ENCODE measurements at places on chromosomes 5 and 9. TPM values are rescaled to one million over a fixed set of nuclear protein-coding genes. Genes with fewer than 3 reads are reported as not detected.

Gene PDE8B
- not detected for total RNA-seq

Gene IFNA21
- not detected for total RNA-seq

Gene PPP2CA
- 62.4 TPM for total RNA-seq

Gene PHF24
- 0.30 TPM for total RNA-seq

Gene SLC22A4
- 4.8 TPM for total RNA-seq

Gene RGMB
- 83.9 TPM for total RNA-seq

Gene RLN1
- not detected for total RNA-seq

Gene C9
- 0.46 TPM for total RNA-seq

Gene HTR4
- not detected for total RNA-seq

Gene RAB3C
- total RNA-seq, result not detected

Gene PCA3
- not detected for total RNA-seq

Gene AHRR
- 10.7 TPM for total RNA-seq

Gene RALGPS1
- 1.5 TPM for total RNA-seq

Gene LCN10
- not detected for total RNA-seq

Gene SIGMAR1
- 84.9 TPM for total RNA-seq

Gene PCDHB12
- 0.30 TPM for total RNA-seq

Gene FNBP1
- 41.1 TPM for total RNA-seq

Gene PDE6A
- total RNA-seq, result not detected

Gene PCDHA5
- under 0.01 TPM for total RNA-seq

Gene ANAPC2
- total RNA-seq, result 25.5 TPM

Gene CCL28
- 1.5 TPM for total RNA-seq

Gene RORB
- under 0.01 TPM for total RNA-seq

Gene FSTL4
- total RNA-seq, result not detected

Gene NTNG2
- 4.2 TPM for total RNA-seq

Gene WDR5
- total RNA-seq, result 14.0 TPM

Gene GLRA1
- total RNA-seq, result not detected

Gene CTXN3
- total RNA-seq, result not detected

Gene SMIM33
- not detected for total RNA-seq

Gene DDX4
- total RNA-seq, result not detected

Gene GRM6
- not detected for total RNA-seq

Gene RELL2
- total RNA-seq, result 3.9 TPM

Gene SEMA6A
- total RNA-seq, result 0.05 TPM

Gene POLE3
- 38.3 TPM for total RNA-seq

Gene UNC13B
- 43.7 TPM for total RNA-seq

Gene CNTNAP3
- total RNA-seq, result 3.6 TPM

Gene CDH6
- 82.3 TPM for total RNA-seq

Gene C5orf52
- not detected for total RNA-seq

Gene TAF11L5
- total RNA-seq, result not detected

Gene TPPP
- 0.37 TPM for total RNA-seq

Gene GPR21
- 0.97 TPM for total RNA-seq

Gene OR1Q1
- not detected for total RNA-seq

Gene ANKRD34B
- not detected for total RNA-seq

Gene OSMR
- total RNA-seq, result 111 TPM

Gene IL3
- total RNA-seq, result not detected

Gene PAEP
- not detected for total RNA-seq

Data from smooth muscle cell of the umbilical artery (primary cell).